ENCODE measurements at places on chromosomes 4 and X.

DNA sequence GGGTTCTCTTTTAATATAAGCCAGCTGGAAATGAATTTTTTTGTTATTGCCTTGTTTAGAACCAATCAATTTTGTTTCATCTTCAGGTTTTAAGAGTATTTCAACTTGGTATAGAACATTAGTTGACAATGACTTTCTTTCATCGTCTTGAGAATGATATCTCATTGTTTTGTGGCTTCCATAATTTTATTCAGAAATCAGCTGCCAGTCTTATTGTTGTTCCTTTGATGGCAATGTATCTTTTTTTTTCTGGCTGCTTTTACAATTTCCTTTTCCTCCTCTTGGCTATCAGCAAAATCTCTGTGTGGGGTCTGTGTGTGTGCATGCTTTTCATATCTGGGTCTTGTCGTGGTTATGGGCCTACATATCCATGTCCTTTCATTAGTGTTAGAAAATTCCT is 1536.4 kb upstream of the TENM3 start:
- no peak for DNase-seq

GRCh38 chrX:71111141-71111843 is at the start of gene IL2RG:
IL2RG (minus strand) TSS chrX:71111577; CDS start chrX:71111539, 38 bp downstream.
- DNase-seq: peak; percentile 76

GRCh38 chr4:141210168-141210567 is 10.5 kb upstream of the ZNF330 start:
- DNase-seq: no peak

DNA sequence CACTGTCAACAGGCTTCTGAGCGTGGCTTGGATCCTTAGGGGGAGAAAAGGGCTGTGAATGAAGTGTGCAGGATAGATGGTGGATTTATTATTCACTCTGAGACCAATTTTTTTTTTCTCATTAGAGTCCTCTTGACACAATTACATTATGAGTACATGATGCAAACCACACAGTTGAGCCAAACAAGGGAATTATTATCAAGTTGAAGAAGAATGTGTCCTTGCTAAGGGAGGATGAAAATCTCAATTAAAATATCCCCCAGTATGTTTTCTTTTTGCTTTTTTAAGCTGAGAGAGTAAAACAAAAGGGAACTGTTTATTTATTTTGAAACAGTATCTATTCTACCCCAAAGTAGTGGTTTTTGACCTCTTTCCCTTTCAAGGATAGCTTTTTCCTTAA is 40.4 kb downstream of the RPS3A start:
- DNase-seq: no peak

- no peak for DNase-seq
These were observed 56.0 kb downstream of the SAT1 start for GRCh38 chrX:23838953-23839352.

DNA sequence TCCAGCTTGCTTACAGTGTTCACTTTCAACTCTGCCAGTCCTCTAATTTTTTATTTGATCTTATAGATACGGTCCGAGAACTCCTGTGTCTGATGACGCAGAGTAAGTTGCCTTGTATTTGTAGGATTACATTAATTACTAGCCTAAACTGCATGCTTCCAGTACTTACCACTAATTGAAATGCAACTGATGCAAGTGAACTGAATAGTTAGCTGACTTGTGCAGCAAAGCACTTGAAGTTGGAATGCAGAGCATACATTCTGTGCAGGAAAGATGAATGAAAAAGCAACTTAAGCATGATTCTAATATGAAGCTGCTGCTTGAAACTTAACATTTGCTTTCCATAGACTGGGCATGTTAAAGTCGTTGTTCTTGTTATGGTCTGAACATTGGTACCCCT is 100.9 kb downstream of the LIMCH1 start:
- DNase-seq: no peak

DNA sequence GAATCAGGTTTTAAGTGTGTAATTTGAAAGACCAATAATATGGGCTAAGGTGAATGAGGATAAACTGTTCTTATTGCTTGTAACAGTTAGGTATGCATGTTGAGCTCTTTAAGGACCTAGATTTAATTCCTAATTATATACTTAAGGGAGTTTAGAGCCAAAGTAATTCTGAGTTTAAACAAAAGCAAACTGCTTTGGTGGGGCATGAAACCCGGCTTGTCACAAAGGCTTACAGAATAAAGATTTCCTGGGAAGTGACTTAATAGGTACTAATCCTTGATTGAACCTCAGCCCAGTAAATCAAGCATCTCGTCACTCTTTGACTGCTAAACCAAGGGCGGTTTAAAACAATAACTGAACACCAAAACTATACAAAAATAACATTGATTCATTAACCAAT is 1324.2 kb downstream of the RPA4 start:
- DNase-seq: no peak

GRCh38 chrX:108313669-108314068 is 124.6 kb downstream of the COL4A6 start:
- no peak for DNase-seq

DNA sequence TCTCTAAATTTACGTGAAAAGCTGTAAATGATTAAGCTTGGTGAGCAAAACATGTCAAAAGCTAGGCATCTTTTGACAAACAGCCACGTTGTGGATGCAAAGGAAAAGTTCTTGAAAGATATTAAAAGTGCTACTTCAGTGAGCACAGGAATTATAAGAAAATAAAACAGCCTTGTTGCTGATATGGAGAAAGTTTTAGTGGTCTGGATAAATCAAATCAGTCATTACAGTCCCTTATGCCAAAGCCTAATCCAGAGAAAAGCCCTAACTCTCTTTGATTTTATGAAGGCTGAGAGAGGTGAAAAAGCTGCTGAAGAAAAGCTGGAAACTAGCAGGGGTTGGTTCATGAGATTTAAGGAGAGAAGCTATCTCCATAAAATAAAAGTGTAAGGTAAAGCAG is 487.2 kb downstream of the CCSER1 start:
- no peak for DNase-seq

- DNase-seq: no peak
These were observed 13.4 kb upstream of the NHS start for GRCh38 chrX:17361620-17362019.

GRCh38 chrX:17792826-17793225 is 55.5 kb downstream of the SCML1 start:
- DNase-seq: no peak

GRCh38 chr4:190121759-190122158 is 51.8 kb upstream of the DUX4 start:
- no peak for DNase-seq

DNA sequence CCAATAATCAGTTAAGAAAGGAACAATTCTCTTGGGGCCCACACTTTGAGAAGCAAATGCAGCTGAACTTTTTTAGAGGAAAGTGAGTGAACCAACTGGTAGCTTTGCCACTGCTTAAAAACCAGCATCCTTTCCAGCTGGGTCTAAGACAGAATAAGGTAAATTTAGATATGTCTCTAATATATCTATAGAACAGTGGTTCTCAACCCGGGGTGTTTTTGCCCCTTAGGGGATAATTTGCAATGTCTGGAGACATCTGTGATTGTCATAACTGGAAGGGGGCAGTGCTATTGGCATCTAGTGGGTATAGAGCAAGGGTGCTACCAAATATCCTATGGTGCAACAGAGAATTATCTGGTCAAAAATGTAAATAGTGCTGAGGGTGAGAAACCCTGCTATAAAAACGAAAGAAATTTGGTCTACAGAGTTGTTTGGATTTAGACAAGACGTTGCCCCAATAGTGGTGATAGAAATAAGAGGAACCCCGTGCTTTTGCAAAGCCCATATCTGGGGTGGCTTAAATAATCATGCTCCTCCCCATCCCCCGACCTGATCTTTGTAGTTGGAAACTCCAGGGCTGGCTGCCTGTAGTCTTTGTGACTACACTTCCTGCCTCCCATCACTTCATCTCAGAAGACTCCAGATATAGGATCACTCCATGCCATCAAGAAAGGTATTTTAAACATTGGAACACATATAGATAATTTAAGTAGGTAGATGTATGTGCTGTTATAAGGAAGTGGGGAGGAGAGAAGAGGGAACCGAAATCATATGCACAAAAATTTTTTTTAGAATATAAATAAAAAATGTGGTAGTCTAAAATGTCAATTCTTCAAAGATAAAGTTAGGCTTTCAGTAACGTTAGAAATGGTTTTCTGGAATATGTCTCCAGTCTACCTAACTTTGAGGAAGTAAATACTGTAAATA is at the start of gene TLR7:
TSS of gene TLR7 (plus strand) at position 622 of the 927 bp plus-strand sequence. CDS start 507 bp downstream, outside the sequence.
- no peak for DNase-seq

DNA sequence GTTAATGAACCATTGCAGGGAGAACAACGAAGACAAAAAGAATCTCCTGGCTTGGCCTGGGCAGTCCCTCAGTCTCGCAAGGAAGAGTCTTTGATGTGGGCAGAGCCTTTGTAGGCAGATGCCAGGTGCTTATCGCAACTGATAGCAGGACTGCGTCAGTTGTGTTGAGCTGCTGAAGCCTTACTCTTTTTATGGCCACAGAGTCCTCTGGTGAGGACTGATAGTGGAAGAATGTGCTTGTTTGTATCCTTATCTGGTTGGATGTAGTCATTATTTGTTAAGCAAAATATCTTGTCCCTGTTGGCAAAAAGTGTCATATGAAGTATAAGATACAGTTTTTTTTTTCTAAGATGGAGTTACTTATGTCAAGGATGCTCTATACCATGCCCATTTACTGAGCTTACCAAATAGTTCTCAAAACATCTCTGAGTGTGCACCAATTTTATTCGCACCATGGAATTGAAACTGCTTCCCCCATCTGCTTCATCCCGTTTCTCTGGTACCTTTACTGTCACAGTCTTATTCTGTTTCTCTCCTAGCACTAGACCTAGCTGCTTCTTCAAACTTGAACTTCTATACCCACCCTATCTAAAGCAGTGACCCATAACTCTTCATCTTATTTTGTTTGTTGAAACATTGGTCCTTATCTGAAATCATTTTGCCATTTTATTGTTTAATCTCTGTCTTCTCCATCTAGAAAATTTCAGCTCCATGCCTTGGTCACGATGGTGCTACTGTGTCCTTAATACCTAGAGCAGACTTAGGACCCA is 47.0 kb upstream of the SPRY1 start:
- no peak for DNase-seq

- no peak for DNase-seq
These were observed 85.8 kb downstream of the ARHGAP6 start for GRCh38 chrX:11579636-11580600.

- no peak for DNase-seq
These were observed 447.8 kb downstream of the NLGN4X start for GRCh38 chrX:5780821-5781220.

DNA sequence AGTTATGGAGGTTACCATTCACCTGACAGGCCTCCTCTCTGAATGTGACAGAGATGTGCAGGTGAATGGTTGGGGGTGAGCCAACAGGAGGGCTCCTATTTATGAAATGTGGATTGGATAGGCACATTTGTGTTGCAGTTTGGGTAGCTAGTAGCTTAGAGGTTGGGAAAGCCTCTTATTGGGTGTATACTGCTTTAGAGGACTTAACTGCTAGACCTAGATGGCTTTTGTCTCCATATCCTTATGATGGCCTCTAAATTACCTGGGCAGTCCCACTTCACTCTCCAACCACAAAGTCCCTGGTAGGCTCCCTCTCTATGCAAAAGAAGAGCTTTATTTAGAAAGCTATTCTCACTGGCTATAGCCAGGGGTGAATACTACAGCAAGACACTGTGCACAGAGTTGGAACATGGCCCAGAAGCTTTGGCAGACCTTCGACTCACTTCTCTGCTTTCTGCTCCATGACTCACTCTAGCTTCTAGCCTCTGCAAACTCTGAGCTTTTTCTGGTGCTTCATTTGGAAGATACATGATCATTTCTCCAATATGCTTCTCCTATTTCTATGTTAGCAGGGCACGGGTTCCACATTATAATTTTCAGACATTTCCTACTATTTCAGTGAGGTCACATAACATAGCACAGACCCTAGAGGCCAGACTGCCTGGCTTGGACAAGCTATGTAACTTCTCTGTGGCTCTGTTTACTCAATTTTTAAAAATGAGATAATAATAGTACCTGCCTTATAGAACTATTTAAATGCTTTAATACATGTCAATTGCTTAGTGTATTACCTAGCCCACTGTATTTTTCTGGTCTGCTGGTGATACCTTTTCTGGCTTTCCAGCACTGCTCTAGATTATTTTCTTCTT is 6.0 kb upstream of the VGLL1 start:
- no peak for DNase-seq

- no peak for DNase-seq
These were observed 61.9 kb downstream of the LARP1B start for GRCh38 chr4:128123036-128123435.

- no peak for DNase-seq
These were observed 2.2 kb downstream of the TXLNG start for GRCh38 chrX:16788477-16788876.

DNA sequence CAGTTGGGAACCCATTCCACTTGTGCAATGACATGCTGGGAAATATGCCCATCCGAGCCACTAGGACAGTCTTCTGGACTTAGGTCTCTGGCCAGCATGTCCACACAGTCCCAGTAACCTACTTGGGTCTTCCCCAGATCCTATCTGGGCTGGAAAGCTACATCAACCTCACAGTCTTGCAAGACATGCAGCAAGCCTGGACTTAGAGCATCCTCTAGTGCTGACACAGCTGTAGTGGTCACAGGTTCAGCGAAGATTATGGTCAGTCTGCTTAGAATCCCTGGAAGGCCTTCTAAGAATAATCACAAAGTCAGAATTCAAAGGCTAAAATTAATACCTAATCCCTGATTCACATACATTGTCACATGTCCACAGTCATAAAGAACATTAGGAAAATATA is 842.7 kb downstream of the STPG2 start:
- DNase-seq: no peak

GRCh38 chr4:105154576-105154975 is 7.9 kb downstream of the TET2 start:
- no peak for DNase-seq

- no peak for DNase-seq
These were observed 4.0 kb downstream of the TCEAL2 start for GRCh38 chrX:102129473-102129872.

DNA sequence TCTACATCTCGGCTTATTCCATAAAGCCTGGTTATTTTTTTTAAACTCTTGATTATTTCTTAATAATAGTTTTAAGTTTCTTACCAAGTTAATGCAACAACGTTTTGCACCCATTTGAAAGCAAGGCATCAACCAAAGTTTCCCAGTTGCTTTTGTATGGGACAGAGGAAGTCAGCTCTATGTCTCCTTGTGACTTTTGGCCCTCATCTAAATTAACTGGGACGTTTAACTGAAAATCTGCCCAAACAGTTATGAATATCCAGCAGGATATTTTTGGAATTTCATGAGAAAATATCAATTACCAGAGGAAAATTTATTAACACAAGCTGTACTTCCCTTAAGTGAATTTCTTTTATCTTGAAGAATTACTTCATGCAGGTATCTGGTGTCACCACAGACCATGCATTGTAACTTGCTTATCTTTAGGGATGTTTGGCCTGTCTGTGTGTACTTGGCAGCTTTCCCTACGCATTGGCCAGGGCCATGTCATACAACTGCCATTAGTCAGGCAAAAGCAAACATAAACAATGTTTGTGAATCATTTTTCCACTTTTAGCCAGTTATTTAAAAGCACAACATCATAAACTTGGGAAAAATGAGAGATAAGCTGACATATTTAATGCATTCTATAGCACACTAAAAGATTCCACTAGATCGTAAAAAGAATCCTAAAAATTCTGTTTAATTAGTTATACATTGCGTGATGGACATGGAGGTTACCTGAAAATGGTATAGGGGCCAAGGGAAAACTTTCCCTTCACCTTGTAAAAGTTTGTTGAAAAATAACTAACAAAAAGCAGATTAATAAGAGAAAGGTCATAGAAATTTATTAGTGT is 101.4 kb upstream of the PDE5A start:
- no peak for DNase-seq

- no peak for DNase-seq
These were observed 128.7 kb upstream of the ATP6AP2 start for GRCh38 chrX:40452031-40452430.

GRCh38 chr4:125125276-125125675 is 189.5 kb upstream of the FAT4 start:
- no peak for DNase-seq

GRCh38 chr4:59057804-59058203 is 1947.6 kb upstream of the IGFBP7 start:
- no peak for DNase-seq

All from activated naive CD4-positive, alpha-beta T cell treated with Interleukin-2 at 50 U/mL for 16 hours (primary cell).